ENCODE measurements at places on chromosomes 4 and X. TPM values are rescaled to one million over a fixed set of nuclear protein-coding genes. Genes with fewer than 3 reads are reported as not detected.

The SLC6A14 gene
- not detected for polyA plus RNA-seq

DNA sequence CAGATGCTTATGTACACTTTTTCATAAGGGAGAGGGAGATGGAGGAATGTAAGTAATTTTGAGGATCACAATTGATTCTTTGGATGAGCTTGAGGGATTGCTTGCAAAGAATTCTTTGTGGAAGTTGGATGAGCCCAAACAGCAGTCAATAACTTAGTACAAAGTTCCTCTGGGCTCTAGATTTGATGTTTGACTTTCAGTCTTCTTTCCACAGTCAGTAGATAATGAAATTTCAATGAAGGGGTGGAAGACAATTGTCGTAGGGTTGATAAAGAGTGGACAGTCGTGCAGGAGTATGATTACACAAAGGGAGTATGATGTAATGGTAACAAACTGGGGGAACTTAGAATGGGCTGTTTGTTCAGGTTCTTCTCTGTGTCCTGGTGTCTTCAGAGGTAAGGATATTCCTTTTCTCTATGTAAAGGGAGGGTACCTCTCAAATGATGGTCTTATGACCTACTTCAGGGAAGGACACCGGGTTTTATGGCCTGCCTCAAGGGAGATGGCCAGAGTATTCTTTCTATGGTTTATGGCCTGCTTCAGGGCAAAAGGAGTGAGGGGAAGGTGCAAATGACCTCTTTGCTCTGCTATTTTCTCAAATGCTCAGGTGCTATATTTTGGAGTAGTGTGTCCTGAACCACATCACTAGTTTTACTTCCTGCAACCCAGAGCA lies 1.7 kb upstream of the ABRAXAS1 start:
- no peak for DNase-seq

DNA sequence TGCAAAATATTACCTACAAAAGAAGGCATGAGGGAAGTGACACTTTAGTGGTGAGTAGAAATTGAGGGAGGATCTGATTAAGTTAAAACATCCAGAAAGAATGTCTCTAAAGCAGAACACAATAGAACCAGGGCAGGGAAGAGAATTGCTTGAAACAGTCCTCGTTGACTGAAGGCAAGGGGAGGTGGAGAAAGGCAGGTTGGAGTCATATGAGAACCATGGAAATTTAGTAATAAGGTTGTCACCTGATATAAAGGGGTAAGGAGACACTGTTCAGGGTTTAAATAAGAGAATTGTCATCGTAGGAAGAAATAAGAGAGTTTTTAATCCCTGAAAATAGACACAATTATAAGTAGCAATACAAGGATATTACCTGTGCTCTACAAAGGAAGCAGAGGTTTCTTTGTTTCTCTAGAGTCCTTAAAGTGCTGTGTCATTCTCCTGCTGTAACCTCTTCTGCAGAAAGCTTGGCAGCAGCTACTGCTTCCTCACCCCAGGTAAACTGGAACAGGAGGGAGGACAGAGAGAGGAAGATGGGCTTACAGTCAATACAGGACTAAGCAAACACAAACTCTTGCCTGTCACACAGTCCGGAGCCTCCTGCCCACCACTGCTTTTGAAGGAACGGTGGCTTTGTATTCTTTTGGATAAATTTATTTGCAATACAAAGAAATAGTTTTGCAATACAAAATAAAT lies 258.4 kb downstream of the PPARGC1A start:
- DNase-seq = no peak

GRCh38 chr4:27357283-27357682 lies 496.6 kb downstream of the STIM2 start:
- peak; percentile 56 for DNase-seq

- no peak for DNase-seq
Measured at GRCh38 chr4:87904639-87905160, 70.8 kb upstream of the SPP1 start.

- DNase-seq = no peak
Measured at GRCh38 chr4:18052158-18052557, 30.6 kb upstream of the LCORL start.

- no peak for DNase-seq
Measured at GRCh38 chr4:98963538-98964433, 31.7 kb upstream of the METAP1 start.
